HuH-7 (cell line): ENCODE measurements at places on chromosomes 1 and 21.

DNA sequence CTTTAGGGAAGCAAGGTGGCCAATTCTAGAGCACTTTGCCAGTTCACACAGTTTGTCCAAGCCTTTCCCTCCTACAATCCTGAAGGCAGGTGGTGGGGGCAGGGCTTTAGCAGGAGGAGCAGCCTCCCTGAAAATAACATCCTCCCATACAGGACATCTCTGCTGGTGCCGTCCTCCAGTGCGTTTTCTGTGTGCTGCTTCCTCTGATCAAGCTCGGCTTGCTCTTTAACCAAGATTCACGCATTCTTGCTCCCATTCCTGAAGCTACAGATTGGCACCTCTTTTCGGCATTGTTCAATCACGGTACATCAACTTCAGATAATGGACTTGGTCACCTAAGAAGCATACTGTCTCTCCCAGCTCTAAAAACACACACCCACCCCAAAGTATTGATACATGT, 7.5 kb upstream of the DPT start:
- DNase-seq = no peak

GRCh38 chr1:35808450-35809113, 766 bp downstream of the AGO4 start:
- peak; percentile 31 for DNase-seq

DNA sequence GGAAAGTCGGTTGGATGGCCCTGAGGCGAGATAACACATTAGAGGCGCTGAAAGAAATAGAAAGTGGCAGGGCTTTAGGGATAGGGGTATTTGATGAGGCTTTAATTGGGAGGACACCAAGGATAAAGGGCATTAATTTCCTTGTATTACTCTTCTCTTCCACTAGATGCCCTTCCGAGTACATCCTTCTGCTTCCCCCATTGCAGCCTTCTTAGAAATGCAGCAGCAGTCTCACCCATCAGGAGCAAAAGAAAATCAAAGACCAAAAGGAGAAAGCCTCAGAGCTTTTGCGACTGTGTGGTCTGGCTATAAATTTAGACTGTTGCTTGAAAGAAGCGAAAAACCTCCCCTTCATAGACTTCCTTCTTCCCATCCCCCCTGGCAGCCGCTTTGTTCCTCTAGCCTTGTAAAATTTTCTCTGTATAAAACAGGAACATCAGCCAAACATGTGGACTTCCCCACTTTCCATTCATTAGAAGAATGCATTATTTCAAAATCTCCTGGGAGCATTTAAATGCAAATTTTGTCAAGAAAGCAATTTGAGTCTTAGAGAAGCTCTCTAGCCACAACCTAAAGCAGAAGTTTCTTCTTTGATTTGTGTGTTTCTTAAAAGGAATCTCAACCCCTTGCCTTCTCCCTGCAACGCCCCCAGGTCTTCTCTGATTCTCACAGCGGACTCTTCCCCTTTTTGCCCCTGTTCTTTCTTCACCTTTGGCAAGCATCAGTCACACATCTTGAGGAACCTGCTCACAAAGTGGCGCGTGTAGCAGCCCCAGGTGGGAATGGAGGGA, 76.6 kb downstream of the NDUFS5 start:
- DNase-seq = peak; percentile 76

GRCh38 chr1:242128951-242129502, 130.1 kb upstream of the MAP1LC3C start:
- peak; percentile 28 for DNase-seq

DNA sequence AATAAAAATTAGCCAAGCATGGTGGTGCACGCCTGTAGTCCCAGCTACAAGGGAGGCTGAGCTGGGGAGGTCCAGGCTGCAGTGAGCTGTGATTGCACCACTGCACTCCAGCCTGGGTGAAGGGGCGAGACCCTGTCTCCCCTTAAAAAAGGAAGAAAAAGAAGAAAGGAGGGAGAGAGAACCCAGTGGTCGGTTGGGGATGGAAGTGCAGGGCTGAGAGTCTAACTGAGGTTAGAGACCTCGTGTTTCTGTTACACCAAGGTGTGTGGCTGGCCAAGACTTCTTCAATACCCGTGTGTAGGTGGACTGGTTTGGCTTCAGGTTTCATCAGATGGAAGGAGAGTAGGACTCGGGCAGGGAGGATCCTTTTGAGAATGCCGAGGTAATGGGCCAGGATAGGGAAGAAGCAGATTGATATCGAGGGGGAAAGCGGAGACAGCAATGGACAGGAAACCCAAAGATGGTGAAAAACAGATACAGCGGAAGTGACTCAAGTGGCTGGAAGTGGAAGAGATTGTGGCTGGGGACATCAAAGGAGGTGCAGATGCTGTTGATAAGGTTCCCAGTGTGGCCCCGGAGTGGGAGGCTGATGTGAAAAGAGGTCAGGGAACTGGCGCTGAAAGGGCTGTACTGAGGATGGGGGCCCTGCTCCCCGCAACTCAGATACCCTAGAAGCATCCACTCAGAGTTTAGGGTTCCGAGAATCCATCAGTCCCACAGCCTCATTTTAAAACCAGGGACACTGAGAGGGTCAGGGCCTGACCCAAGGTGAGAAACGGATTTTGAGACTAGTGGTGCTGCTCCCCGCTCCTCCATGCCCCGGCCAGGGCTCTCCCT, 681 bp upstream of the UBXN10 start:
- DNase-seq = no peak

- DNase-seq = no peak
Measured at GRCh38 chr1:162070825-162071224, 1.3 kb downstream of the NOS1AP start.

DNA sequence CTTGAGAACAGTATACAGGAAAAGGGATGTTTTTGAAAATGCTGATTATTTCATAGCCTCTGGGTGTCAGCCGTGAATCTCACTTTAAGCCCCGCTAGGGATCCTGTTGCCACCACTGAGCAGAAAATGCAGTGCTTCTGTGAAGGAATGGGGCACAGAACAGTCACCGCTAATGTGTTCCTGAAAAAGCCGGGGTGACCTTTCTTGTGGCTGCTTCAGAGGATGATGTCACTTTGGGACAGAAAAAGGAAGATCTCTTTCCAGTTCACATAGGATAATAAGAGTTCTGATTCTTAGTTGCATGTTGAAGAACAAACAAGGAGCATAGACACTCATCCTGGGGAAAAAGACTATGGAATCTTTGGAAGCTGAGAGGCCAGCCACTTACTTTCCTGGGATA, 349.6 kb downstream of the DISC1 start:
- no peak for DNase-seq

GRCh38 chr1:201966171-201966570, 10.9 kb downstream of the TIMM17A start:
- no peak for DNase-seq

DNA sequence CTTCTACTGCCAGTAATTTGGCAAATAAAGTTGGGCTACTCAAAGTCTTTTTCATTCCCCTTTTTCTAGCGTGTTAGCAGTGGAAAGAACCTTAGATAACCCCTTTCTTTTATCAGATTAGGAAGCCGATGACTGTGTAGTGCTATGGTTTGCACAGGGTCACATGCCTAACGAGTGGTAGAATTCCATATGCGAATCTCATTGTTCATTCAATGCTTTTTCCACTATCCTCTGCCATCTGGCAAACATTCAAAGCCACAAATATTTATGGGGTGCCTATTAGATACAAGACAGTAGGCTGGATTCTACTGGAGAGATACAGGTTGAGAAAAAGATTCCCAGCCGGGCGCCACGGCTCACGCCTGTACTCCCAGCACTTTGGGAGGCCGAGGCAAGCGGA, 14.9 kb upstream of the IER5 start:
- no peak for DNase-seq

DNA sequence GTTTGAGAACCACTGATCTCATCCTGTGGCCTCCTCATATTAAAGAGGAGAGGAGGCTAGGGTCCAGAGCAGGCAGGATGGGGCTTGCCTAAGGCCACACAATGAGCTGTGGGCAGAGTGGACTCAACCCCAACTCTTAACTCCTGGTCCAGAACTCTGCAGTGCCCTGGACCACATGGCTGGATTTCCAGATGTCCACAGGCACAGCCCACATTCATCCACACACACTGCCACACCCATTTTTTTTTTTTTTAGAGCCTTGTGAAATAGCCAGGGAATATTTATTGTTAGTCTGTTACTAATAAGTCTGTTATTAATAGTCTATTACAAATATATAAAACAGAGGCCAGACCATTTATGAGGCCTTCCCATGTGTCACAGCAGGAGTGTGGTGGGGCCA, 192.2 kb downstream of the TRABD2B start:
- DNase-seq = no peak

DNA sequence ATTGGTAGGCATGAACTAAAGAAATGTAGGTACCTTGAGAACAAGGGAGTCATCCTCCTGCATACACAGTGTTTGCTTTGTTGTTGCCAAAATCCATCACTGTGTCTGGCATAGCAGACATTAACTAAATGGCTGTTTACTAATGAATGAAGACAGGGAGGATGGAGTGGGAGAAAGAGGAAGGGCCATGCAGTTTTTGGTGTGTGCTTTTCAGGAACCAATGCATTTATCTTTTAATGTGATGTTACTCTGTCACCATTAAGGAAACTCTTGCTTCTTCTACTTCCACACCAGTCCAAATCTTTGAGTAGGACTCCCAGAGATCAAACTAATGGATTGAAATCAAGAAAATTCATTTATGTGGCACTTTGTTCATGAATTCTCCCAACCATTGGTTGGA, 55.6 kb upstream of the DUSP10 start:
- no peak for DNase-seq

DNA sequence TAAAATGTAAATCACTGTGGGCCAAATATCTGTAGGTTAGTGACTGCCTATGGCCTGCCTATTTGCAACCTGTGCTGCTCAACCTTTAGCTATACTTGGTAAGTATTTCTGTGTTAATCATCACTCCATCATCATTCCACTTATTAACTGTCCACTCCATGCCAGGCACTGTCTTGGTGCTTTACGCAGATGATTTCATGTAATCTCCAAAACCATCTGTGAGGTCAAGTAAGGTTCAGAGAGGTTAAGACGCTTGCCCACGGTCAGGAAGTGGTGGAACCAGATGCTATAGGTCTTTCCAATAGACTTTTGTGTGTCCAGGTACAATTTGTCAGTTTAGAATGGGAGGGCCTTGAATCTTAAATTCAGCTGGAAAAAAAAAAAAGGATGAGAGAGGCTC, 10.8 kb upstream of the PHACTR4 start:
- DNase-seq = no peak

GRCh38 chr1:101241485-101242225, 4.8 kb downstream of the S1PR1 start:
- DNase-seq = no peak

DNA sequence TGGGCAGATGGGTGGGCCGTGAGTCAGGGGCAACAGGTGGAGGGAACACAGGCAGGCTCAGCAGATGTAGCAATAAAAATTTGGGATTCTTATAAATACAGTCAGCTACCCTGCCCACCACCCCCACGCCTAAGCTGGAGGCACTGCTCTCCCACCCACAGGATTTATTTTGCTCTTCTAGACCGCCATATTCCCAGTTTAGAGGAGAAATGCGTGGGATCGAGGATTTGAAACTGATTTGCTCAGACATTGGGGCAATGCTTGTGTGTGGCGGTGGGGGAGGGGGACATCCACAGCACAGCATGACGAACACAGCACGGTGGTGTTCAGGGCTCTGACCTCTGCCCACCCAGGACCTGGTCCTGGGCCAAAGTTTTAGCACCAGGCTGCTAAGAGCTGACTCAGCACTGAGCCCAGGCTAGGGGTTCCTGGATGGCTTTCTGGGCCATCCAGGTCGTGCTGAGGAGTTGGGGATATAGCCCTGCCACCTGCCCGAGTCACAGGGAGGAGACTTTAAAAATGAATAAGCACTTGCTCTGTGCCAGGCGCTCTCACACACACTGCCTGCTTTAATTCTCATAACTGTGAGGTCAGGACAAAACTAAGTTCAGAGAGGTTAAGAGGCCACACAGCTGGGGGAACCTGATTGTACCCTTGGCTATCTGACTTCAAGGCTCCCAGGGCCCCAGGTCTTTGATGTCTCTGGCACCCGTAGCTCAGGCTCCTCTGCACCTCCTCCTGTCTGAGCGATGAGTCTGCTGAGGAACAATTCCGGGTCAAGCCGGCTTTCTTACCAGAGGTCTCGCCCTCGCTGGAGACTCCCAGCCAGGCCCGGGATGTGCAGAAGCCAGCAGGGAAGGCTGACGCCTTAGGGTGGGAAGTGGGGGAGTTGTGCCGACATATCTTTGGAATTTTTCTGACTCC, 29.4 kb upstream of the CSF1 start:
- no peak for DNase-seq

- no peak for DNase-seq
Measured at GRCh38 chr1:228463559-228464455, 23.4 kb upstream of the RNF187 start.

DNA sequence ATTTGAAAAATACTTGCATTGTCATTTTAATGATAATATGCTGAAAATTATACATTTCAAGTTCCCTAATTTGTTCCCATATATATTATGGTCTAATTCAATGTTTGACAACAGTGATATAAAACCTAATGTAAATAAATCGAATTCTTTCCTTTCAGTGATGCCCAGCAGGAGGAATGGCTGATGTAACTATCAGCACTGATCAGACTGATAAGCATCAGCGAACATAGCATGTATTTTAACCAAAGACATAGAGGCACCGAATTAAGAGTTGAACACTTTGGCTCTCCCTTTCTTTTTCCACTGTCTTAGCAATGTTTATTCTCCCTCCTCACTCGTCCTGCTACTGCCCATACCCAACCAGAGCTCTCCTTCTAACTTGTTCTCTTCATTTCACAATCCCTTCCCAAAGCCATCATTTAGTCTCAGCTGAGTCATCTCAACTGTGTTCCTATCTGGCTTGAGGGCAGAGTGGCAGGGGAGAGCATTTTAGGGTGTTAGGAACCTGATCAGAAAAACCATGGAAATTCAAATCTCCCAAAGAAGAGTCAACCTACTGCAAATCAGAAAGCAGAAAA, 58.8 kb upstream of the C1orf115 start:
- DNase-seq = no peak

GRCh38 chr1:1090424-1091343, 16.6 kb upstream of the RNF223 start:
- no peak for DNase-seq

GRCh38 chr21:41976611-41977010, 22.8 kb upstream of the C2CD2 start:
- DNase-seq = no peak

- no peak for DNase-seq
Measured at GRCh38 chr1:229224308-229224707, 46.6 kb upstream of the RAB4A start.

- no peak for DNase-seq
Measured at GRCh38 chr1:79667166-79667565, 660.6 kb upstream of the ADGRL4 start.

DNA sequence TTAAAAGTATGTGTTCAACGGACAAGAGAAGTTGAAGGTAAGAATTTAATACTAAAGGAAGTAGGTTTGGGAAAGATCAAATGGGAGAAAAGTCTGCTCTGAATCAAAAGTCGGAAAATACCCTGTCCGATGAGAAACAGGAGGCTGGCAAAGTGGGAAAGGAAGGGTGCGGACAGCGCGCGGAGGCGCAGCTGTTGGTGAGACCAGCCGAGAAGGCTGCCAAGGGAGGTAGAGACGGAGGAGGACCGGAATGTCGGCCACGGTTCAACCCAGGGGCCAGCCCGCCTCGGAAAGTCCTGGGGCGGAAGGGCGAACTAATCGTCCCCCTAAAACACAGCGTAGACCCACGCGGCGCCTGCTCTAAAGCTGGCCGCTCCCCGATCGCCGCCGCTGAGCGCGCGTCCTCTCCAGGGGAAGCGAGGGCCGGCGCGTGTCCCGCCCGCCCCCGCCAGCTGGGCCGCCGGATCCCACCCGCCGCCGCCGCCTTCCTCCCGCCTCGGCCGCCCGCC, 639 bp upstream of the SPATA1 start:
- peak; percentile 17 for DNase-seq
